ENCODE measurements at places on chromosomes 2 and 18.

DNA sequence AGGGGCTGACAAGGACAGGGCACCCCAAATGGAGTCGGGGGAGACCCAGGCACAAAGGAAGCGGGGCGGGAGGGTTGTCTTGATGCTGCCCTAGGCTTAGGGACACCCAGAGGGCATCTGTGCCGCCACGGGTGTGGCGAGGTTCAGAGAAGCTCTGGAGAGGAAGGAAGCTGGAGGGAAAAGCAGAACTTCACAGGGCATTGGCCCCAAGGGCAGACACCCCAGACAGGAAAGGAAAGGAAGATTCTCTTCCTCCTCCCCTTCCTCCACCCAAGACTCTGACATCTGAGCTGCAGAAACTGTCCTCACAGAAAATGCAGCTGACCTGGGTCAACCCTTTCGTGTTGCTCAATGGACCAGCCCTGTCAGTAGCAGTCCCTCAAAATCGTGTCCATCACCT lies 25.6 kb downstream of the DNMT3A start:
- DNase-seq: no peak

- DNase-seq: no peak
Observed at GRCh38 chr18:80034852-80035406, 695 bp downstream of the RBFA start.

DNA sequence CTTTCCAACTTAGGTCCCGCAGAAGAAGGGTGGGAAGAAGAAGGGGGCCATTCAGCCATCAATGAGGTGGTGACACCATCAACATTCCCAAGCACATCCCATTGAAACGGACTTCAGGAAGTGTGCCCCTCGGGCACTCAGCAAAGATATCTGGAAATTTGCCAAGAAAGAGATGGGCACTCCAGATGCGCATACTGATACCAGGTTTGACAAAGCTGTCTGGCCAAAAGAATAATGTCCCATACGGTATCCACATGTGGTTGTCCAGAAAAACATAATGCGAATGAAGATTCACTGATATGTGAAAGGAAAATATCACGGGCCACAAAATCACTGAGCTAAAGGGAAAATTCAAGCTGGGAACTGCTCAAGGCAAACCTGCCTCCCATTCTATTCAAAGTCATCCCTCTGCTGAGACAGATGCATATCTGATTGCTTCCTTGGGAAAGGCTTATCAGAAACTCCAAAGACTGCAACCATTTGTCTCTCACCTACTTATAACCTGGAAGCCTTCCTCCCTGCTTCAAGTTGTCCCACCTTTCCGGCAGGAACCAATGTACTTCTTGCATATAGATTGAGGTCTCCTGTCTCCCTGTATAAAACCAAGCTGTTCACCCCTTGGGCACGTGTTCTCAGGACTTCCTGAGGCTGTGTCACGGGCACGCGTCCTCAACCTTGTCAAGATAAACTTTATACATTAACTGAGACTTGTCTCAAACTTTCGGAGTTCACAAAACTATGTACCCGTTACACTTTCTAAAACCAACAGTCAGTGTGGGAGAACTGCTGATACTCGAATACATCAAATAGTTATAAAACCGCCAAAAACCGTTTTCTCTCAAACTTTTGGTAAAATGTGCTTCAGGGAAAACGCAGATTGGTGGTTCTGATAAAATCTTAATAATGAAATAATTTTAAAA lies 1.3 kb upstream of the PDK1 start:
- DNase-seq: no peak

DNA sequence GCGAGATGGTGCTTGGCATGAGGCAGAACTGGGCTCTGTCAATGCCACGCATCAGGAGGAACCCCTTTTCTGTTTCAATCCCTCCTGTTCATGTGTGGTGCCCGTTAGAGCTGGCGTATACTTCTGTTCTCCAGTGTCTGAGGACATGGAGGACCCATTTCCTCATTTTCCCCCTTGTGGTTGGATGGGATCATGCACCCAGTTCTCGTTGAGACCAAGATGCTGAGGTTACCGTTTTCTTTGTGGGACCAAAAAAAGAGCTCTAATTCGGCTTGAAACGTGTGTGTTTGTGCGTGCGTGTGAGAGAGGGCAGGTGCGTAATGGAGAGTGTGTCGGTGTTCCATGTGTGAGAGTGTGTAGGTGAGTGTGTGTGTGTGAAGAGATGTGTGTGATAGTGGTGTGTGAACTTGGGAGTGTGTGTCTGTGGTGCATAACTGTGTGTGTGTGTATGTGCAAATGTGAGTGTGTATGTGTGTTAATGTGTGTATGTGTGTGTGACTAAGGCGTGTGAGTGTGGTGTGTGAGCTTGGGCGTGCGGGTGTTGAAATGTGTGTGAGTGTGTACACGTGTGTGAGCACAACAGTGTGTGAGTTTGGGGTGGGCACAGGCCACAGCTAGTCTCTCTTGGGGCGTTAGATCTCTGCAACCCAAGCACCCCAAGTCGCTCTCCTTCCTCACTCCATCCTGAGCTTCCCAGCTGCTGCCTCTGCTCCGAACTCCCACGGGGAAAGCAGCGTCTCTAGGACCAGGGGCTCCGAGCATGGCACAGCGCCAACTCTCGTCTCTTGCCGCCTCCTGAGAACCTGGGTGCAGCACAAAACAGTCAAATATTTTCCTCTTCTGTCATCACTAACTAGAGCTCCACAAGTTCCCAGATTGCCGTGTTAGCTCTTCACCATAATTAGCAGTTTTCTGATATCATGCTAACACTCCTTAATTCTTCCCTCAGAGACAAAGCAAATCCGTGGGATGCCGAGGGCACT lies 75.8 kb downstream of the LONRF2 start:
- DNase-seq: no peak

DNA sequence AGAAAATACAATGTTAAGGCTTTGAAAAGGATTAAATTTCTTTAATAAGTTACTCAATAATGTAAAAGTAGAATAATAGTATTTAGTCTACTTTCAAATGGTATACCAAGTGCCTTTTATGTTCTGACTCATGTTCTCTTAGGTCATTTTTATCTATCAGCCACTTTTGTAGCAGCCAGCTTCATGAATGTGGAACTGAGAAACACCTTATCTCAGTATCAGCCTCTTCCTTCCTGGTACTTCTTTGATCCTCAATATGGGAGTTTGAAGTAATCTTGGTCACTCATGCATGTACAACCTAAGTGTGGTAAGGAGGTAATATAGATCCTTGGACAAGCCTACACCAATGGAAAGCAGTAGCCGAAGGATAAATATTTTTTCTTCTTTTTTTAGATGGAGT lies 180.4 kb upstream of the NRXN1 start:
- DNase-seq: no peak

- no peak for DNase-seq
Observed at GRCh38 chr2:124186801-124187200, 161.7 kb downstream of the CNTNAP5 start.

GRCh38 chr18:54173250-54173649 lies 51.2 kb downstream of the MBD2 start:
- no peak for DNase-seq

DNA sequence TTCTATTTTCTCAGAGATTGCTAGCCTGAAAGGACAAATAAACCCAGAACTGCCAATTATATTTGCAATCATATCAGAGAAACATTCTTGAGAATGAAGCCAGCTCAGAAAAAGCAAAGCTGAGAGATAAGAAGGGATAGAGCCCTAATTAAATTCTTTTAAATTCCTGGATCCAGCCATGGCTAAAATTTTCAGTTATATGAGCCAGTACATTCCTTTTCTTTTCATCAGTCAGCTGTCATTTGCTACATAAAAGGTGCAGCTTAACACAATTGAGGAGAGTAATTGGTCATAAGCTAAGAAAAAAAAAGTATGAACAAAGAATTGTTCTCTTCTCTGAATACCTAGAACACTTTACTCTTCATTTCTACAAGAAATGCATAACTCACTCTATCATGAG lies 303.5 kb upstream of the FIGN start:
- DNase-seq: no peak

- DNase-seq: no peak
Observed at GRCh38 chr2:238754259-238754658, 93.6 kb upstream of the TWIST2 start.

GRCh38 chr2:112709703-112710102 lies 11.1 kb upstream of the NT5DC4 start:
- DNase-seq: no peak

GRCh38 chr2:203694191-203694590 lies 12.2 kb upstream of the CD28 start:
- no peak for DNase-seq

DNA sequence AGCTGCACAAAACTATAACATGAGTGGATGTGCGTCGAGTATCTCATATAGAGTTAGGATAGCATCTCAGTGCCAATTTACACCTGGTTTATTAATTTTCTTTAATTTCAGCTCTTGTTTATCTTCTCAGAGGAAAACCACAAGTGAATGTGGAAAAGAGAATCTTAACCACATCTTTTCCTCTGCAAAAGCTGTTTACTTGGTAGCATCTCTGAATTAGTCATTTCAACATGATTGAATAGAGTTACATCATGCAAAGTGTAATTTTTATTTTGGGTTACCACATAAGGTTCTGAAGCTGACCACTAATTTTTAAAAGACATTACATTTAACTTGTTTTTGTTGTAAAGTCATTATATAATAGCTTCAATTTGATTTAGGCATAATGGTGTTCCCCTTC lies 83.8 kb upstream of the FAM237A start:
- no peak for DNase-seq

- no peak for DNase-seq
Observed at GRCh38 chr18:30888344-30888743, 154.2 kb downstream of the DSC3 start.

- DNase-seq: no peak
Observed at GRCh38 chr2:13143451-13143850, 426.7 kb downstream of the TRIB2 start.
